AG04450 (cell line): ENCODE measurements at places on chromosomes 16 and 17.

DNA sequence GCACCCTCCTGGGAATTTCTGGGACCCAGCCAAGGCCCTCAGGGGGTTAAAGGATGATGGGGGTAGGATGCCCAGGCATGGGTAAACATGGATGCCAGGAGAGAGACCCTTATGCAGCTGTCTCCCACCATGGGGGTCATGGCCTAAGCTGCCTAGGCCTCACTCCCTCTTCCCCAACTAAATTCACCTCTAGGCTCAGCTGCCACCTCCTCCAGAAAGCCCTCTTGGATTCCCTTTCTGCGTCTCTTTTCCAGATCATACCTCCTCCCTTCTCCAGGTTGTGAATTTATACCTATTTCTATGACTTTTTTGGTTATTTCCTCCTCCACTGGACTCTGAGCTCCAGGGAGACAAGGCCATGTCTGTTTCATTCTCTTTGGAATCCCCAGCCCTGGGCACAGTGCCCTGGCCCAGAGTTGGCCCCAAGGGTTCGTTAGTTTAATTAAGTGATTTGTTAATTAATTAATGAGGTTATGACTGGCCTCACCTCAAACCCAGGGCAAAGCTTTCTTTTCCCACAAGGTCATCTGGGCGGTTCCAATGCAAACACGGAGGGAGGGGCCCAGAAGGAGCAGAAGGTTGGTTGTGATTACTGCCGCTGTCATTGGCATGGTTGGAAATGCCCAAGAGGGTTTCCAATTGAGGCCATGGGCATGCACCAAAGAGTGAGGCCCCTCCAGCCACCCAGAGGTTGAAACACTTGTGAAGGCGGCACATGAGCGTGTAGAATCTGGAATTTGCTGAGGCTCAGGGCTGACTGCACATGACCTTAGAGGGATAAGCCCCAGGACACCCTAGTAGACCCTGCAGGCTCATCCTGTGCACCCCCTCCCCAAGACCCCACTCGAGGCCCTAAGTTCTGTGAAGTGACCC lies 6.9 kb upstream of the KRT17 start:
- DNase-seq: no peak

GRCh38 chr17:31843070-31843745 lies 15.8 kb downstream of the COPRS start:
- DNase-seq: peak; percentile 42

- no peak for DNase-seq
These were observed 301.8 kb downstream of the CPPED1 start for GRCh38 chr16:12501707-12502457.

GRCh38 chr16:619476-620100 lies 11.2 kb upstream of the WFIKKN1 start:
- no peak for DNase-seq

- no peak for DNase-seq
These were observed 10.5 kb downstream of the CBFB start for GRCh38 chr16:67039260-67040020.

DNA sequence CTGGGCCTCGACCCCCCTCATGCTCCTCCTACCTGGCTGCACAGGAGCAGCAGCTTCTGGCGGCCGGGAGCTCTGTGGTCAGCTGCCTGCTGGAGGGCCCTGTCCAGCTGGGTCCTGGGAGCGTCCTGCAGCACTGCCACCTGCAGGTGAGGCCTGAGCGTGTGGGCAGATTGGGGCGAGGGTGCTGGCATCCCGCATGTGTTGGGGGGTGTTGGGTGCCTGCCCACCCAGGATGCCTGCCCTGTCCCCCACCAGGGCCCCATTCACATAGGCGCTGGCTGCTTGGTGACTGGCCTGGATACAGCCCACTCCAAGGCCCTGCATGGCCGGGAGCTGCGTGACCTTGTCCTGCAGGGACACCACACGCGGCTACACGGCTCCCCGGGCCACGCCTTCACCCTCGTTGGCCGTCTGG lies 16.5 kb downstream of the FCSK start:
- no peak for DNase-seq

DNA sequence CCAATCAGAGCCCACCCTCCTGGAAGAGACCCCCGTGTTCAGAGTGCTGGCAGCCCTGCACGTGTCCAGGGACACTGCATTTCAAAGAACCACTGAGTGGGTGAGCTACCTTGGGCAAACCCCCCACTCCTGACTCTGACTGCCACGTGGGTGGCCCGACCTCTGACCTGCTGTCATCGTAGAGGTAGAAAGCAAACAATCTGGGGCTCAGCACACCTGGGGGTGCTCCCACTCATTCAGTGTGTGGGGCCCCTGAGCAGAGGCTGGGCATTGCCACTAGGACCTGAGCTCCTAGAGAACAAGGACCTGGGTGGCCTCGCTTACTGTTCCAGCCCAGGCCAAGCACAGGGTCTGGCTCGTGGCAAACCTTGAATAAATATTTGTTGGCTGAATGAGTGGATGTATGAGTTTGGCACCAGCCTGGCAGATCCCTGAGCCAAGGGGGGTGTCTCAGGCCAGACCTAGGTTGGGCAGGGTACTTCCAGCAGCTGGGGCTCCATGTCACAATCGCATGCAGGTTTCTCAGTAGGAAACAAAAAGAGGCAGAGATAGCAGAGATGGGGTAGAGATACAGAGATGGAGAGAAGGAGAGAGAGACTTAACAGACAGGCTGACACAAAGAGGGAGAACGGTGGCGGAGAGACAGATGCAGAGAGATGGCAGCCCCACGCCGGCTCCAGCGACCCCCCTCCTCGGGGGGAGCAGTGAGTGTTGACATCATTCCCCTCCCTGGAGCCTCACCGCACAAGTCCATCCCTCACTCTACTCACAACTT lies 5.4 kb upstream of the DRC7 start:
- no peak for DNase-seq

DNA sequence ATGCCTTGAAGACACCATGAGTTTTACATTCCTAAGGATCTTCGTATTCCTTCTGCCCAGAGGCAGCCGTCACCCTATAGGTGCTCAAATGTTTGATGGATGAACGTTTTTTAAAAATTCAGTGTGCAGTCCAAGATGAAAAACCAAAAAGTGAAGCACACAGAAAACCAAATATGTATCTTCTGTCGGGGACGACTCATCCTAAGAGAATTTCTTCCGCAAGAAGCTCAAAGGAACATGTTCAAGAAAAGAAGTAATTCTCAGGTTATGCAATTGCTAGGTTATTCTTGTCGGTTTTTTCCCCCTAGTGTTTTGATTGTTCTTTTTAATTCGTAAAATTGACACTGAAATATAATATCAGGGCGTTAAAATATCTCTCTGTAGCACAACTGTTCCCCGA lies 1.4 kb downstream of the CENPV start:
- no peak for DNase-seq

- DNase-seq: no peak
These were observed 451.3 kb downstream of the PMP22 start for GRCh38 chr17:14813649-14814370.

DNA sequence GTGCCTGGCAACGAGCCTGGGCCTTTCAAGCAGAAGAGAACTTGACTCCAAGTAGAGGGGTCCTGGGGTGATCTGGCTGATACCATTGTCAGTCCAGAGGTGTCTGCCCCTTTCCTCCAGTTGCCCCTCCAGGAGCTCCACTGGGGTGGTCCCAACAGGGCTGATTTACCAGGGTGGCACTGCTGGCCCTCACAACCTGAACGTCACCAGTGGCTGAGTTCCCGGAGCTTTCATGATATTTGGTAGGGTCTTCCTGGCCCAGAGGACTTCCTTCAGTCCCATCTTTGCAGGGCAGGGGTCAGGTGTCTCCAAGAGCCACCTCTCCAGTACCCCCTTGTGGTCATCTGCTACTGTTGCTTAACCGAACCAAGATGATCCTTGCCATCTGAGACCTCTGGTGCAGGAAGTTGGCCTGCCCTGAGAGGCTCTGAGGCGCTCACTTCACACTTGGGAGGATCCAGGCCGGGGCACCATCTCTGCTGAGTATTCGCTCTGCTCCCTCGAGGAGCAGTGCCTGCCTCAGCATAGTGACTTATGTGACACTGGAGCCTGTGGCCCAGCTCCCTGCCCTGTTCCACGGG lies 3.5 kb downstream of the LIMD2 start:
- DNase-seq: no peak

- DNase-seq: no peak
These were observed 5.0 kb downstream of the CTF1 start for GRCh38 chr16:30901201-30902028.

DNA sequence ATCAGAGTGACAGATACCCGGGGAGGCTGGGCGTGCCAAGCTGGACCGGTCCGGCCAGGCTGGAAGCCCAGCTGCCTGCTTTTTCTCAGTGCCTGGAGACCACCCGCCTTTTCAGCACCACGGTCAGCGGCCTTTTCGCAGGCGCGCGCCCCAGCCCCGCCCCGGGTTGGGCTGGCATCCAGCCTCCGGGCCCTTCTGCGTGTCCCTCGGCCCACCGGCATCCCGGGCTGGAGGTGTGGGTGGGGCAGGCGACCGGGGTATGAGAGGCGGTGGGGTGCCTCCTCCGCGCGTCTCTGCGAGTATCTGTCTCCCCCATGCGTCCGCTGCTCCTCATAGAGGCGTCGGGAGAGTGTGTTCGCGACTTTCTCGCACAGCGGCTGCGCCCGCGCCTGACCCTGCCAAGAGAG lies 102.5 kb downstream of the MRM1 start:
- no peak for DNase-seq

GRCh38 chr16:74673876-74674275 lies 7.2 kb upstream of the RFWD3 start:
- DNase-seq: no peak

DNA sequence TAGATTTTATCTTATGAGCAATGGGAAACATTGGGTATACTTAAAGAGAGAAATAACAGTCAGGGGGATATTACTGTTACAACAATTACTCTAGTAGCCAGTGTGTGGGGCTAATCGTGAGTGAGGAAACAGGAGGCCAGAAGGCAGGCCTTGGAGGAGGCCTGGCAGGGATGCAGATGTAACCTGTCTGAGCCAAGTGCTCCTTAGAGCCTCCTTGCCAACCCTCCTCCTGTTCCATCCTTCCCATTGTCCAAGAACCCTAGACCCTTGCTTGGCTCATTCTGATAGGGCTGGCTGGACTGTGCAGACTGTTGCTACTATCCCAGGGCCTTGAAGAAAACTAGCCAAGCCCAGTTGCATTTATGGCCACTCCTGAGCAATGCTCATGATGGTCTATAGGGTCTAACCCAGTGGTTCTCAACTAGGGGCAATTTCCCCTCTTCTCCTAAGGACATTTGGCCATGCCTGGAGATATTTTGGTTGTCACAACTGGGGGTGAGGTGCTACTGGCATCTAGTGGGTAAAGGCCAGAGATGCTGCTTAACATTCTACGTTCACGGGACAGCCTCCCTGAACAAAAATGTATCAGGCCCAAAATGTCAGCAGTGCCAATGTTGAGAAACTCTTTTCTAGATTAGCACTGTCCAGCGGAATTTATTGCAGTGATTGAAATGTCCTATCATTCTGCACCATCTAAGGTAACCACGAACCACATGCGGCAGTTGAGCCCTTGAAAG lies 24.4 kb upstream of the WSCD1 start:
- no peak for DNase-seq
